Stimulated activated CD4-positive, alpha-beta T cell treated with anti-CD3 and anti-CD28 coated beads, Interleukin-4, amount 100 ng/mL, for 48 hours (primary cell): ENCODE measurements at places on chromosomes 3 and 15.

DNA sequence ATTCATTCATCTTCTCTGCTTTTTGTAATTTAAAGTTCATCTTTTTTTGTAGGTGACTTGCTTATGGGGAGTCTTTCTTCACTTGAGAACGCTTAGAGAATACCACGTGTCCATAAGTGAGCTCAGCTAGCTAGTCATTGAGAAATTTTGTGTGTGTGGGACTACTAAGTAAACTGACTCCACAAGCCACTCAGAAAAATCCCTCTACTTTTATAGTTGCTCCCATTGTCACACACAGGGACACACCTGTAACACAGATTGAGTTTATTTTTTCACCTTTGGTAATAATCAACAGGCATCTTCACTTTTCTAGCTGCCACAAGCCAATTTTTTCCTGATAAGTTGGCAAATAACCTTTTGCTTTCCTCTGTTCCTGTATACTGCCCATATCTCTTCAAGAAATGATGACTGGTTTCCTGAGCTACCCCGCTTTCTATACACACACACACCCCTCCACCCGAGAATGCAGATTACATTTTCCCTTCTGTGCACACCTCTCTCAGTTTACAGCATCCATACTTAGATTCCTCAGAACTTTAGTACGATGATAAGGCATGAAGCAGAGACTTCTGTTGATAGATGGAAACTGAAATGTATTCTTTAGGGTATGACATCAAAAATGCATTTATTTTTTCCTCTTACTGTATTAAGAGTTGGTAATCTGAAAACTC lies 4.6 kb downstream of the TSC22D2 start:
- DNase-seq, result no peak

- peak; percentile 34 for DNase-seq
These were observed 62.7 kb downstream of the PDE8A start for GRCh38 chr15:85044251-85044853.

DNA sequence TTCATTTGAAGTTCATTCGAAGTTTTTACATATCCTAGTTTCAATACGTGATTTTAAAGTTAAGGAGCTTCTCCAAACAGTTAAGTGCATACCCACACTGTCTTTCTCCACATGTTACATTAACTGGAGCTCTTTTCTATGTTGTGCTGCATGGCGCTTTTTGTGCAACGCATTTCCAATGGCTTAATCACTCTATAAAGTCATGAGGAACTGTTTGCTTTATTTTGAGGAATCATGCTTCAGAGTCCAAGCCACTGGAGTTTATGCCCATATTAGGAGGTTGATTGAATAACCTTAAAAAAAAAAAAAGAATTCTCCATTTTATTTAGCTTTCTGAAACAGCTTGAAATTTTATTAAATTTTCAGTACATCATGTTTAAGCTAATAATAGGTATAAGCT lies 109.4 kb upstream of the MBNL1 start:
- no peak for DNase-seq

DNA sequence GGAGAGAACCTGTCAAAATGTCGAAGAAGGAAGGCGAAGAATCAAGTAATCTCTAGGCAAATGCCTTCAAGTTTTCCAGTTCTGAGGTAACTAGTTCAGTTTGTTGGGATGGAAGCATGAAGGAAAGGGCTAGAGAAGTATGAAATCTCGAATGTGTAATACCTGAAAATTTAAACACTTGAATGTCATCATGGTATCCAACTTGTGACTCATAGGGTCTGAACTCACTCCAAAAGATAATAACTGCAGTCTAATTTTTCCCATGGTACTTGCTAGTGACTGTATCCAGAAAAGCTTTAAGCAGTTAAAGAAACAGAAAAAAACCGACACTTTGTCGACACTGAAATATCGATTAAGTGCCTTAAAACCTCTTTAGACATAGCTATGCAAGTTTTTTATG lies 102.9 kb upstream of the CHRM5 start:
- DNase-seq, result no peak

DNA sequence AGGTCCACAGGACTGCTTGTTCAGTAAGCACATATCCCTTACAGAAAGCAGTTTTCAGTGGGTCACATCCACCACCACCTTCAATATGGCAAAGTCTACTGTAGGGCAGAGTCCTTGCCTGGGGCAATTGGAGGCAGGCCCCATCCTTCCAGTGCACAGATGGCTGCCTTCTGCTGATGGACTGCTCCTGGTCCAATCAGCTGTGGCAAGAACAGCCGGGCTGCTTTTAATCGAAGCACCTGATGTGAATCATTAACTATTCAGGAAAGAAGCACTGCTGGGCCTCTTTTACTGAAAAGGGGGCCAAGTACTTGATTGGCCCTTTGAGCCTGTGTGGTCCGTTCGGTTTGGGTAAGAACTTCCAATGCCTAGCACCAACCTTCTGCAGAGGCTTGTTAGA lies 24.4 kb downstream of the LARS2 start:
- DNase-seq, result no peak

- DNase-seq, result no peak
These were observed 34.7 kb upstream of the MRPS22 start for GRCh38 chr3:139309061-139309591.

- no peak for DNase-seq
These were observed 20.1 kb downstream of the IFT57 start for GRCh38 chr3:108202080-108202479.

DNA sequence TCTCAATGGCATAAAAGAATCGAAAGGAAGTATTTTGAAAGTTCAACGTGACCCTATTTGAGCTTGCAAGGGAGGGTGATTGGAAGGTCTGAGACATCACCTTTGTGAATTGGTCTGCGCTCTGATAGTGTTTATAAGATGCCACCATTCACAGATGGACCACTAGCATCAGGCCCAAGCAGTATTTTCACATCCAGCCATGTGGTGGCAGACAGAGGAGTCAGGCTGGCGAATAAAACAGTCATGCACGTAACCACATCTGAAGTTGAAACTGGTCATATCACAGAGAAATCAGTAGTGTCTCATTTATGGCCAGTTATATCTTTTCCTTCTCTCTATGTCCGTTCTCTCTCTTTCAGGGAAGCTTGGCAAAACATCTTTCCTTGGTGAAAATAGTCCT lies 170.1 kb upstream of the ONECUT1 start:
- no peak for DNase-seq

DNA sequence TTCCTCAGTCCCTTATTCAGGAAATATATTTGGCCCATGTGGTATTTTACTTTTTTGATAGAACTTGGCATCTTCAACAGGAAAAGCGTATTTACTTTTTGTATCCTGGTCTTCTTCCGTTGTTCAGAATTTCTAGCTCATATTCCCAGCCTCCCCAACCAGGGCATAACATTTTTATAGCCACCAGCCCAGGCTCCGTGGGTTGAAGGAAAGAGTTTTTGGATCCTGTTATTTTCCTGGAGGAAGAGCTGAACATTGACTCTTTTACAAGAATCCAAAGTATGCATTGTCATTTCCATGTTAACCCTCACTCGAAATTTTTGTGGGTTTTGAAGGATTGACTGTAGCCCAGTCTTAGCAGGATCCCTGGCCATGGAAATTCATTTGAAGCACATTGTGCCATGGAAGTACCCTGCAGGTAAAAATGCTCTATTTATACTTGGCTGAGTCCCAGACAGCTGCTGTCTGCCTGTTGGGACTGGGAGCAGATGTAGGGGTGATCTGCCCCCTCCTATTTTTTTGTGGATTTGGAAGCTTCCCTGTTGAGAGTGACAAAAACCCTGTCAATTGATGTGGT lies 98.8 kb downstream of the AKAP13 start:
- DNase-seq, result no peak

DNA sequence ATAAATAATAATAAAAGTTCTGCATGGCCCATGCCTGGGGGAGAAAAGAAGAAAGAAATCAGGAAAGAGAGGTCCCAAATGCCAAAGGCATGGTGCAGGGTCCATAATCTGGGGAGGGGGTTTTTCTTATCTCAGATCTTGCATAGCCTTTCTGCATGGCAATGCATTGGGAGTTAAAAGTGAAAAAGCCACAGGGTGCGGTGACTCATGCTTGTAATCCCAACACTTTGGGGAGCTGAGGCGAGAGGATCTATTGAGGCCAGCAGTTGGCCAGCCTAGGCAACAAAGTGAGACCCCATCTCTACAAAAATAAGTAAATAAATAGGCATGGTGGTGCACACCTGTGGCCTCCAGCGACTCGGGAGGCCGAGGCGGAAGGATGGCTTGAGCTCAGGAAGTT lies 76.8 kb upstream of the GATA2 start:
- no peak for DNase-seq

GRCh38 chr3:104578558-104578957 lies 788.2 kb upstream of the ALCAM start:
- DNase-seq, result no peak

DNA sequence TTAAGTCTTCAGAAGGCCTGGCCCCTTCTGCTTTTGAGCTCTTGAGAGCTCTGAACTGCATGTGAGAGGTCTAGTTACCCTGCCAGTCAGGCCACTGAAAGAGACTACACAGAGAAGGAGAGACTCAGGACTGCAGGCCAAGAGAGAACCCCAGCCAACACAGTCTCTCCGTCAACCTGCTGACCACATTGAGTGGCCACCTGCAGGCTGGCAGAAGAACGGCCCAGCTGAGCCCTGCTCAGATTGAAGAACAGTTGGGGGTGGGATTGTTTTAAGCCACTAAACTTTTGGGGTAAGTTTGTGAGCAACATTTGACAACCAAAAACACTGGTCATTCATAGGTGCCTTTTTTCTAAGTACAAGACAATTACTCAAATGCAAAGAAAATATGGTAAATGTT lies 273.5 kb upstream of the CCDC54 start:
- DNase-seq, result no peak

DNA sequence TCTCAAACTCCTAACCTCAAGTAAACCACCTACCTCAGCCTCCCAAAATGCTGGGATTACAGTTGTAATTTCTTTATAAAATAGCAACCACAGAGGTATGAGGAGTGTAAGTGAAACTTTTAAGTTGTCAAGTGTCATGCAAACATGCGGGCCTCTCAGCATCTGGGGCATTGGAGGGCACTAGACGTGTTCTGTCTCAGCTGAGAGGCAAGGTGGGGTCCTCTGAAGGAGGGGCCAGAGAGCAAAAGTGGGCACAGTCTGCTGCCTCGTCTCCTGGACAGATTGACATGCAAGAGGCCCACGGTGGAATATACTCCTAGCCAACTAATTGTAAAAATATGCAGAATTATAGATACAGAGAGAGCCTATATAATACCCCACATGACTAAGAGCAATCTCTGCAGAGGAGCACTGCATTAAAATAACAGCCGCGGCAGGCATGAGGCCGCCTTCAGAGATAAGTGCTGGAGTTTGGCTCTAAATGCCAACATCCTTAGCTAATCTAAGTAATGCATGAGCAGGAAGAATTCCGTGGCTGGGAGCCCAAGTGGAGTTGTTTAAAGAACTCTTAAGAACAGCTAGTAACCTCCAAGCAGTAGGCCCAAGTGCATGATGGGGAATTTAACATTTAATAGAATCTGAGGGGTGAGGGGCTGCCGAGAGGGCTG lies 87.8 kb upstream of the RNU6-1 start:
- no peak for DNase-seq

DNA sequence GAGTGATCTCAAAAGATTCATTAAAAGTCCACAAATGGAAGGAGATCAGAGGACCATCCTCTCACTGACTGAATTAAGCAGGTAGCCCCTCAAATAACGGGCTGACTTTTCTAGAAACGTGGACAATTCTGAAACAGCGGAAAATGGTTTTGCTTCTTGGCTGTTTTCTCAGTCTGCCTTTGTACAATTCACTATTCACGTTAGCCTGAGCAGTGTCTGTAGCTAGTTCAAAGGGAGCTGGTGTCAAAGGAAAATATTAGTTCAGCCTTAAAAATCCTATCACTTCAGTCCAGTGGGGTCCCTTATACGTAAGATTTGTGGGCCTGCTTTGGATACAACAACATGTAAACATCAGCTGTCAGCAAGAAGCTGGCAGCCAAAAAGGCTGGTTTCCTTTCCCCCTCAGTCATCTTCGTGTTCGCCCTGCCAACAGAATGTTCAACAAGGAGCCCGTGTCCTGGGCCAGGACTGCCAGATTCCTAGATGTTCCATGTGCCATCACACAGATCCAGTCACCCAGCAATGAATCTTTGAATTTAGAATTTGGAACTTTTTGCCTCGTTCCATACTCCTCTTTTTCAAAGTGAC lies 19.3 kb downstream of the LMCD1 start:
- no peak for DNase-seq
